ENCODE measurements at places on chromosomes 16 and 17.
A peak's percentile ranks its signal among the peaks of the same experiment; 100 is the strongest.

- no peak for DNase-seq
Measured at GRCh38 chr16:2250652-2251295, 613 bp downstream of the ECI1 start.

DNA sequence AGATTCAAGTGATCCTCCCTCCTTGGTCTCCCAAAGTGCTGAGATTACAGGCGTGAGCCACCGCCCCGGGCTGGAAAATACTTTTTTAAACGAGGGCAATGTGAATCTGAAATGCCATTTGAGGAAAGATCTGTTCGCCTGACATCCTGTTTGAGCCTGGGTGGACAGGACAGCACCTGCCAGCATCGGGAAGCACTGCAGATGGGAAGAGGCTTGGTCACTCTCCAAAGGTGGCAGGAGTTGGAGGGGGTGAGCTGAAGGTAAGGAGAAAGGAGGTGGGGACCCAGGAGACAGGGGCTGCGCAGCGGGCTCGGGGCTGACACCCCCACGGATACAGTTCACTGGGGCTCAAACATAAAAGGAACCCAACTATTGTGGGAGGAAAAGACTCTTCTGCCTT lies 3.9 kb upstream of the BIRC5 start:
- no peak for DNase-seq

- DNase-seq, result no peak
Measured at GRCh38 chr16:87602821-87603683, 744 bp downstream of the JPH3 start.

- DNase-seq, result no peak
Measured at GRCh38 chr17:48558057-48558830, 13.3 kb upstream of the HOXB2 start.

DNA sequence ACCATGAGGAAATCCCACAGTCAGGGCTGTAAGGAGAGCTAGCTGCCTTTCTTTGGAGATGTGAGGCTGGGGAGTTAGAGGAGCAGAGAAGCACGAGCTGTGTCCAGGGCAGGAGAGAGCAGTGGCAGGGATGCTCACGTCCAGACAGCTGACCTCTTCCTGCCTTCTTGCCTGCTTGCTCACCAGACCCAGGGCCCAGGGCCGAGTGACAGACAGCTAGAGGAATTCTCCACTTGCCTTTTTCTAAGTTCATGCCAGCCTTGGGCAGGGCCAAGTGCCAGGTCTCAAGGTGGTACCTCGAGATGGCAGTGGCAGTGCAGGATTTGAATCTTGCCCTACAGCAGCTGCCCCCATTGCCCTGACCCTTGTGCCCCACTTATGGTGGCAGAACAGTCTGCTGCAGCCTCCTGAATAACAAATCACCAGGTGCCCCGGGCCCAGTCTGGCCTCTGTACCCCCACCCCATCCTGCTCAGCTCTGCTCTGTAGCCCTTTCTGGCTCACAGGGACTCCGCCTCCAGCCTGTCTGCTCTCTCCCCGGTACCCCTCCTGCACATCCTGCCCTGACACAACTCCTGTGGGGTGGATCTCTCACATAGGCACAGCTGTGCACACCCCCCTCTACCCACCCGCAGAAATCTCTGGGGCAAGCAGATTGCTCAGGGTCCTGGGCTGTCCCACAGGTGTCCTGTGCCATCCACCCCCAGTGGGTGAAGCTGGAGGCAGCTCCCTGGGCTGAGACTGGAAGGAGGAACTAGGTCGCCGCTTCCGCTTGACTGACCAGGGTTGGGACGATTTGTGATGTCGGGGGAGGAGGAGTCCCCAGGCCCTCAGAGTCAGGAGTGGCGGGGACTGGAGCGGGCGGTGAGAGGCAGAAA lies 25.9 kb downstream of the GRIN2C start:
- no peak for DNase-seq

DNA sequence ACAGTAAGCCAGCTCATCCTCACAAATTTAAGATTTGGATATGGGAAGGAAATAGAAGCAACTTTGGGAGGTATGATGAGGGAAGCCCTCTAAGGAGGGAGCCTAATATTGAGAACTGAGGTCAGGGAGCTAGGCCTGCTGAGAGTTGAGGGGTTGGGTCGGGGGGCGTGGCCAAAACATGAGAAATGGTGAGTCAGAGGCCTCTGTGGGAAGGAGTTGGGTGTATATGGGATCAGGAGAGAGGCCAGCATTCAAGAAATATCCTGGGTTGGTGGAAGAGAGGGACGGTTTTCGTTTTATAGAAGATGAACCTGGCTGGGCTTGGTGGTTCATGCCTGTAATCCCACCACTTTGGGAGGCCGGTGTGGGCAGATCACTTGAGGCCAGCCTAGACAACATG lies 48.4 kb downstream of the CLEC16A start:
- no peak for DNase-seq

DNA sequence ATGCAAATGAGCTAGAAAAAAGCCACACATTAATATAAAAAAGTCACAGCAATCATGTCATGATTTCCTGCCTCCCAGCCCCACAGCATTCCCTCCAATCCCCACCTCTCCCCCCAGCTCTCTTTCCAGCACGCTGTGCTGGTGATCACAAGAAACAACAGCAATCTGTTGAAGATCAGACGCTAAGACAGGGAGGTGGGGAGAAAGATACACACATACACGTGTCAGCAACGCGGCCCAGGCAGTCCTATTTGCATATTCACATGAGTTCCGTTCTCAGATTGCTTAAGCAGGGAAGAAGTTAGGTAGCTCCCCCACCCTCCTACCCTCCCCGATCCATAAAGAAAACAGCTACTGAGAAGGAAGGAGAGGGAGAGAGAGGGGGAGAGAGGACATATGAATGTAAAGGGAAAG lies 405.5 kb upstream of the PSMD7 start:
- DNase-seq, result no peak

GRCh38 chr16:81675662-81676061 lies 103.4 kb upstream of the PLCG2 start:
- DNase-seq, result no peak

GRCh38 chr17:69710926-69711325 lies 296.4 kb downstream of the MAP2K6 start:
- no peak for DNase-seq

DNA sequence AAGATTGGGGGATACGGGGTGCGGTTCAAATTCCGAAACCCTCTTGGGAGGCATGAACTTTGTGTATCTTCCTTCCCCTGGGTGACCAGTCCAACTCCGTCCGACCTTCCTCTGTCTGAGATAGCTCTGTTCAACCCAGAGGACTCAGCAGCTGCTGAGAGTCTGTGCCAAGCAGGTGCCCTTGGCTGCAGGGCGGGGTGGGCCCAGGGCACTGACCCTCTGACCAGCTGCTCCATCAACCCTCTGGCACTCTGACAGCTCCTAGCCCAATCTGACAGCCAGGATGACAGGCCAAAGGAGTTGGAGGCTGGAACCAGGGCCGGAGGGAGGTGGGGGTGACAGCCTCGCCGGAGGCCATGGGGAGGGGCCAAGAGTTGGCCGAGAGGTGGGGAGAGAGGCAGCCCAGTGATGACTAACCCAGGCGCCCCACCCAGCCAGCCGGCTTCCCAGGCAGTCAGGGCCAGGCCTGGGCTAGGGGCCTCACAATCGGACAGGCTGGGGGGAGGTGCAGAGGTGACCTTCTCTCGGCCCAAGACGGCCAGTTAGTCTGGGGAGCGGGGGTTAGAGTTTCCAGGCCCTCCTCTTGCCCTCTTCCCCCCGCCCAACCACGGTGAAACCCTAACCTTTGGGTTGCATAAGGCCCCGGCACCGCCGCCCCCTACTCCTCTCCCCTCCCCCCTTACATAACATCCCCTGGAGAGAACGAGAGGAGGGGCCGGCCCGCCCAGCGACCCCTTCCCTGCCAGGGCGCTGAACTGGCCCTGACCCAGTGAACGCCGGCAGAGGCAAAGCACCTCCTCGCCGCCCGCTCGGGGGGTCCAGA lies 5.0 kb upstream of the TLCD2 start:
- DNase-seq, result no peak

DNA sequence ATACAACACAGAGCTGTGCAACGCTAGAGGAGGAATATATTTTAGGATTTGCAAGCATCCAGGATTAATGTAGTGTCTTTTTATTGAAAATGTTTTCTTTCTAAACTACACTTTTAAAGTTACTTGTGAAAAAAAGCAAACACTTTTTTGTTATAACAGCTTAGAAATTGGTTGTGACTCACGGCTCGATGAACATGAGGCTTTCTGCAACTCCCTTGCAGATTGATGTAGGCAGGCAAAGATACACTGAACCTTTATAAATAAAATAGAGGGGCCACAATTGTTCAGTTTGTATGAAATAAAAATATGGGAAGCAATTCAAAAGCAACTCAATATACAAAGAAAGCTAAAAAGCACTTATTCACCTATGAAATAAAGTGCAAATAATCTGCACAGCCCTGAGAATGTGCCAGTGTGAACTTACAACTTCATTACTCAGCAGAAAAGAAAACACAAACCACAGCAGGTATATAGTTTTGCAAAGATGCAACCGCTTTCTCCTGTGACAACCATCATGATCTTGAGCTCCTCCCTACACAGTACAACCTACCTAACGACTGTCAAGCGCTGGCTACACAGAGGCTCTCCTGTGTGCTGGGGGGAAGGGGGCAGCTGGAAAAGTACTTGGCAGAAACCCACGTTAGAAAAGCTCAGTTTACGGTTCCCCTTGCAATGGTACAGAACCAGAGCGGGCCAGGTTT lies 948 bp downstream of the LUC7L start:
- DNase-seq, result no peak

DNA sequence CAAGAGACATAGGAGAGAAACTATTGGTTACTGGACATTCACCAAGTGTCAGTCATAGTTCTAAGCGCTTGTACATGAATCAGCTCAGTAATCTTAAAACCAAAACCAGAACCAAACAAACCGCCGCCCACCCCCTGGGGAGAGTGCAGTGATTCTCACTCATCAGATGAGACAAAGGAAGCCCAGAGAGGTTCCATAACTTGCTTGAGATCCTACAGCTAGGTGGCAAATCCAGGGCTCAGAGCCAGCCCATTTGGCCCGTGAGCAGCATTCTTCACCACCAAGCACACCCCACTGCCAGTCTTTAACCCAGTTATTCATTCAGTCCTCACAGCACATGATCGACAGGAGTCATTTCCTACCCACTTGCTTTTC lies 37.2 kb upstream of the RGS9 start:
- peak; percentile 20 for DNase-seq

- no peak for DNase-seq
Measured at GRCh38 chr17:79626156-79626890, 15.5 kb upstream of the RBFOX3 start.

DNA sequence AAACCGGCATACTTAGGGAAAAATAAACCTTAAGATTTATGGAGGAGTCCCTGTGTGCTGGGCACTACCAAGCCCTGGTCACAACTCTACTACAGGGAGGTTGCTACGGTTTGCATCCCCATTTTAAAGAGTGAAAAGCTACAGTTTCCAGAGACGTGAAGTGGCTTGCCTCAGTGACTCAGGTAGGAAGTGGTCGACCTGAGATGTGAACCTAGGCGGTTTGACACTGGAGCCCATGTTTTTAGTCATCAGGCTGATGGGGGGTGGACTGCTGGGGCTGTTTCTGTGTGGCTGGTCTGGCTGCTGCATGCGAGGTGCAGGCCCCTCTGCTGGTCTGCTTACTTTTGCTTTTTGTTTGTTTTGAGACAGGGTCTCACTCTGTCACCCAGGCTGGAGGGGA lies 6.6 kb downstream of the COX6A2 start:
- no peak for DNase-seq

- no peak for DNase-seq
Measured at GRCh38 chr17:45283711-45284110, 21.8 kb upstream of the SPATA32 start.

DNA sequence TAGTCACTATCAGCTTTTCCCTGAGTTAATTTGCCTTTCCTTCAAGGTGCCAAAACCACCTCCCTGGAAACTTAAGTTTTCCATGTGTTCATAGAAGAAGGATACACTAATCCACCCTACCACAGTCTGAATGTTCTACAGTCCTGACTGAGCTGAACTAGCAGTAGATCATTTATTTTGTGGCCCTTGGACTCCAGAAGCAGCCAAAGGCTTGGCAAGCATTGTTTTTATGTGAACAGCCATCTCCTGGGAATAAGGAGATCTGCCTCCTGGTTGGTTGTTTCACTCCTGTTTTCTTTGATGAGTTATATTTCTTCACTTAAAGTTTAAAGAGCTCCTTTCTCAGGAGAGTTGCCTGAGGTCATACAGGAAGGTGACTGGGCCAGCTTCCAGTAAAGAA lies 634.6 kb upstream of the SOX9 start:
- no peak for DNase-seq

DNA sequence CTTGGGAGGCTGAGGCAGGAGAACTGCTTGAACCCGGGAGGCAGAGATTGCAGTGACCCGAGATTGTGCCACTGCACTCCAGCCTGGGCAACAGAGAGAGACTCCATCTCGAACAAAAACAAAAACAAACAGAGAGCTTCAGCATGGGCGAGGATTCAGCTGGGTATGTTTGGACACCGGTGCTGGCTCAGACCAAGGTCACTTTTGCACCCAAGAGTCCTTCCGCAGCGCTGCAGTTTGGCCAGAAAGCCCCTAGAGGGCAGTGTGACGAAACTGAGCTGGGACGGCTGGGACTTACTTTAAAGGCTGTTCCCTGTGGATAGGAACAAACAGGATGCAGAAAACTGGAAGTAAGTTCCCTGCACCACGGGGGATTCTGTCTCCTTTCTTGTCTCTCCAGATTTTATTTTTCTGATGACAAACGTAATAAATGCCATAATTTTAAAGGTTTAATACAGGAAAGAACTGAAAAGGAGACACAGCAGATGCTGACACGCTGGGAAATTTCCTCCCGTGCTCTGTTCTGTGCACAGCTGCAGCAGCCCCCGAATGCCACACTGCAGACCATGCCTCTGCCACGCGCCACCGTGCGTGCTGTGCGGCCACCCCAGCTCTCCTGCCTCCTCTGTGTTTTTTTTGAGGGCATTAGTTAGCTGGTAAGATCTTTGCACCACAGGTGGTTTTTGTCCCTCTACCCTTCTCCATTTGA lies 25.2 kb upstream of the USP36 start:
- DNase-seq, result peak; percentile 51

- no peak for DNase-seq
Measured at GRCh38 chr16:46900455-46901235, 16.5 kb downstream of the GPT2 start.

DNA sequence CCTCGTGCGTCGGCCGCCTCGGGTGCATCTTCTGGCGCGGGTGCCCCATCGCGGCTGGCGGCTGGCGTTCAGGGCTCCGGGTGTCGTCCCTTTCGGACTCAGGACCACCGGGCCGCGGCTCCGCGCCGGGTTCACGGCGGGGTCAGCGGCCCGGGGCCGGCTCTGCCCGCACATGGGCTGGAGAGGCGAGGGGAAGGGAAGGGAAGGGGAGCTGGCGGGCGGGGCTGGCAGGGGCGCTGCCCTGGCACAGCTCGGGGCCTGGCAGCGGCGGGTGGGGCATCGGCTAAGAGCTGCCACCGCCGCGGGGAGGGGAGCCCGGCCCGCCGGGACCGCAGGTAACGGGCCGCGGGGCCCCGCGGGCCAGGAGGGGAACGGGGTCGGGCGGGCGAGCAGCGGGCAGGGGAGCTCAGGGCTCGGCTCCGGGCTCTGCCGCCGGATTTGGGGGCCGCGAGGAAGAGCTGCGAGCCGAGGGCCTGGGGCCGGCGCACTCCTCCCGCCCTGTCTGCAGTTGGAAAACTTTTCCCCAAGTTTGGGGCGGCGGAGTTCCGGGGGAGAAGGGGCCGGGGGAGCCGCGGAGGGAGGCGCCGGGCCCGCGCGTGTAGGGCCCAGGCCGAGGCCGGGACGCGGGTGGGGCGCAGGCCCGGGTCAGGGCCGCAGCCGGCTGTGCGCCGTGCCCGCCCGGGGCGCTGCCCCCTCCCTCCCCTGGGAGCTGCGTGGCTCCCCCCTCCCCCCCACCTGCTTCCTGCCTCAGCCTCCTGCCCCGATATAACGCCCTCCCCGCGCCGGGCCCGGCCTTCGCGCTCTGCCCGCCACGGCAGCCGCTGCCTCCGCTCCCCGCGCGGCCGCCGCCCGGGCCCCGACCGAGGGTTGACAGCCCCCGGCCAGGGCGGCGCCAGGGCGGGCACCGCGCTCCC lies 646 bp downstream of the HIC1 start:
- DNase-seq, result no peak

Measured in activated T-helper 1 cell treated with anti-CD3 and anti-CD28 coated beads, Interleukin-2, amount 50 U/mL, for 16 hours (primary cell).